Cortex of kidney (tissue), 1 donor: ENCODE measurements at places on chromosomes 3 and 15.

DNA sequence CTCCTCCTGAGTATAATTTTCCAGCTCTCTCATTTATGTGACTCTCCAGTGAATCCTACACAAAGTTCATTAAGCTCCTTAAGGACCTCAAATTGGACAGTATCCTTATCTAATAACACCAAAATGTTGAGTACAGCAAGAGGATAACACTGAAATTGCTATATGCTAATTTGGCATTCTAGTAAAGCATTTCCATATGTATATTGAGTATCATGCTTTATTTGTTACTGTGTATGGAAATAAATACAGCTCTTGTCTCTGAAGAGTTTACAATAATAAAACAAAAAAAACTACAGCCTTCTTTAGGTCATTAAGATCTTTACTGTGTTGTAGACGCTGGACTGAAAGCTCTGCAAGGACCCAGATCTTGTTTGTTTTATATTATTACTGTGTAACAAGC, 1341.3 kb downstream of the ROBO1 start:
- no peak for DNase-seq

- DNase-seq: no peak
These were observed 1.6 kb upstream of the CLDN11 start for GRCh38 chr3:170417090-170417489.

GRCh38 chr15:23565395-23566070, at the start of gene MKRN3:
Gene MKRN3, plus strand, starts transcription at chr15:23565674. Its CDS starts 109 bp downstream, at chr15:23565783.
- DNase-seq: no peak

DNA sequence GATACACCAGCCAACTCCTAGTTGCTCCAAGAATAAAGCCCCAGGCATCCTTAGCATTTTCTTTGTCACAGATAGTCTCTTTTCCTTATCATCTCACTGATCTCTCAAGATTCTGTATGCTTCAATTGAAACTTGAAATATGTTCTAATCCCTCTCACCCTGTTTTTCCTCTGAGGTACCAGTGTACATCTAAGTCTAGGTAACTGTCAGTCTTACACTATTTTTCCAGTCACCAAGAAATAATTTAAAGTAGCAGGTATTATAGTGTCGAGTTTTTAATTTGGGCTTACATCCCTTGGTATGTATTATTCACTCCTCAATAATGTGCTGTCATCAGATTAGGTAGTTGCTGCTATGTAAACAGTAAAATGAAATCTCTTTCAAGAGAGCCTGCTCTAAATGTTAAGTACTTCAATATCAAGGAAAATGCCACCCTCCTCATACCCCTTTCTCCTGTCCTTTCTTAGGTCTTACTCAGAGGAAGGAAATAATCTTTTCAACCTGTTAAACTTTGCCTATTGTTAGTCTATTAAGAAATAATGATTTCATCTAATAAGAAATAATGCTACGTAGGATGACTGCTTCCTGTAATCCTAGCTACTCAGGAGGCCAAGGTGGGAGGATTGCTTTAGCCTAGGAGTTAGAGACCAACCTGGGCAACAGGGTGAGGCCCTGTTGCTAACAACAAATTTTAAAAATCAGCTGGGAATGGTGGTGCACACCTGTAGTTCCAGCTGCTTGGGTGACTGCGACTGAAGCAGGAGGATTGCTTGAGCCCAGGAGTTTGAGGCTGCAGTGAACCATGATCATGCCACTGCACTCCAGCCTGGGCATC, 39.8 kb downstream of the TSC22D2 start:
- no peak for DNase-seq

DNA sequence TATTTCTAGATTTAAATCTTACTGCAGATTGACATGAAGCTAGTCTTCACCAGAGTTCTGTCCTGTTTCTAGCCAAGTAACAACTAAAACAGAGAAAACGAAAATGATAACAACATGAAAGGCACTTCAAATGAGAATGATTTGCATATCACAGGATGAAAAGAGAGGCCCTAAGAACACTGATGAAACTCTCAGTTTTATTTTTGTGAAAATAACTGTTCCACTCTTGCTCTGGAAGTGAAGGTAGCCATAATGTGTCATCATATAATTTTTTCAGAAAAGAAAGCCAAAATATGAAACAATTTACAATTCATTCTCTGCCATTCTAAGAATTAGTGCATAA, 274.4 kb downstream of the ADAMTSL3 start:
- DNase-seq: no peak

DNA sequence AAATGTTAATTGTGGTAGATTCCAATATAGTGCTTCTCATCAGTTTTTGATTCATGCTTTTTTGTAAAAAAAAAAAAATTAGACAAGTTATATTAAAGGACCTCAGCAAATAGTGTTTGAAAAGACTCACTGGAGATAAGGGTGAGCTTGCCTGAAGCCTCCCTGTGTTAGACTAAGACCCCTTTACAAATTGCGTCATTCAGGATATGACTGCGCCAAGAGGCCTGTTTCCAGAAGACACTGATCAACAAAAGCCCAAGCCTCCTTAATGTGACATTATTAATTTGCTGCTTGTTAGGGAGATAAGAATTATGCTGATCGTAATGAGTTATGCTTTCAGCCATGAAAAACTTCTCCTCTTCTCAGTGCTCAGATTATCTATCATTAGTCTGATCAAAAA, 13.0 kb upstream of the DNAJC13 start:
- no peak for DNase-seq

- no peak for DNase-seq
These were observed 72.1 kb upstream of the ROPN1 start for GRCh38 chr3:124064050-124064449.

- no peak for DNase-seq
These were observed 72.8 kb downstream of the GALK2 start for GRCh38 chr15:49242820-49243219.

DNA sequence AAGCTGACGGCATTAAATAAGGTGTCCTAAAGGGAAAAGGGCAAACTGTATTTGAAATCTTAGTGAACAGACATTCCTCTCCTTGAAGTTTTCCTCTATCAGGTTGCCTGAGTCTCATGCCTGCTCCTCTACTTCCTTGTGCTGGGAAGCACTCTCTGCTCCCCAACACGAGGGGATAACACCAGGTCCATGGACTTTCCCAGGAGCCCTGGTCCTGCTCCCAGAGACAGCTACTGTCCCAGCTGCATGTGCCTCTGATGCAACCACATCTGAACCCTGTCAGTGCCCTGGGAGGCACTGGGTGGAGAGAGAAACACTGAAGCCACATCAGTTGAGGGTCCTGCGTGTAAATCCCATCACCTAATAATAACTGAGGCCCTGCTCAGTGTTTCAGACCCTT, 7.4 kb downstream of the TLR9 start:
- DNase-seq: no peak

- DNase-seq: no peak
These were observed 118.9 kb upstream of the IGSF10 start for GRCh38 chr3:151579571-151580270.

DNA sequence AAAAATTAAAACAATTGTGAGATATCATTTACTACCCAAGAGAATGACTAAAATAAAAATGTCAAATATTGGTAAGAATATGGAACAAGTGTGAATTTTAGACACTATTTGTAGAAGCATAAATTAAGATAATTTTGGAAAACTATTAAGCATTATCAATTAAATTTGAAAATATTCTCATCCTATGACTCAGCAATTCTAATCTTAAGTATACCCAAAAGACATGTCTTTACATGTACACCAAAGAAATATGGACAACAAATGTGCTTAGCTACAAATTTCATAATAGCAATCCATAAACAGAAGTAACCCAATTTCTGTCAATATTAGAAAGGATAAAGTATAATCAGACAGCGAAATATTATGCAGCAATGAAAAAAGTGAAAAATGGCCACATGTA, 1032.2 kb upstream of the SEMA6D start:
- no peak for DNase-seq

DNA sequence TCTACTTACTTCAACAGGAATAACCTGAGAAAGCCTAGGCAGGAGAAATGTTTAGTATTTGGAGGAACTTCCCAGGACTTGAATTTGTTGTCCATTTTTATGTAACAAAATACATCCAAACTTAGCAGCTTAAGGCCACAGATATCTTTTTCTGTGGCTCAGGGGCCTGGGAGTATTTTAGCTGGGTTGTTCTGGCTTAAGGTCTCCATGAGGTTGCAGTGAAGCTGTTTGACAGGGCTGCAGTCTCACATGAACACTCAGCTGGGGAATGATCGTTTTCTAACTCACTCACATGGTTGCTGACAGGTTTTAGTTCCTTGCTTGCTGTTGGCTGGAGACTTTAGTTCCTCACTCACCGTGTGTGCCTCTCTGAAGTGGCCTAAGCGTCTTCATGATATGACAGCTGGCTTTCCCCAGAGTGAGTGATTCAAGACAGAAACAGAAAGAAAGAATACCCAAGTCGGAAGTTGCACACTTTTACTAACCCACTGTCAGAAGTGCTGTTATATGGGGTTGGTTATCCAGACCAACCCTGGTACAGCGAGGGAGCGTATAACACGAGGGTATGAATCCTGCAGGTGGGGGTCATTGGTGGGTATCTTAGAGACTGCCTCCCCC, 229.7 kb upstream of the TBL1XR1 start:
- DNase-seq: no peak

GRCh38 chr3:128107834-128108233, 15.8 kb downstream of the RUVBL1 start:
- DNase-seq: no peak

GRCh38 chr15:43776101-43776717, 557 bp downstream of the ELL3 start:
- no peak for DNase-seq

DNA sequence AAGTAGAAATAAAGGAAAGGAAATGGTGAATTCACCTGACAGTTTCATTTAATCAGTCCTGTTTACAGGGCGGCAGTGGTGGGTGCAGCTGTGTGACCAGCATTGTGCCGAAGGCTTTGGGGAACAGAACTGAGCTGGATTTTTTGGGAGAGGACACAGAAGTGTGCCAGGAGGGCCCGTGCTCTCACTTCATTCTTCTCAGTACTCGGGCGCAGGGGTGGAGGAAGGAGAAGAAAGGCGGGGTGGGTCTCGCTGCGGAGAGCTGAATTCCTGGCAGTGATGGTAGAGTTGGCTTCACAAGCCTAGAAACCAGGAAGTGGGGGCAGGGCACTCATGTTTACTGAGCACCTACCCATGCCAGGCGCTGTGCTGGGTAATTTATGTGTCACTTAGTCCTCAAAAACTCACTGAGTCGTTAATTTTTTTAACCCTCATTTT, 64.6 kb downstream of the CRTC3 start:
- no peak for DNase-seq

DNA sequence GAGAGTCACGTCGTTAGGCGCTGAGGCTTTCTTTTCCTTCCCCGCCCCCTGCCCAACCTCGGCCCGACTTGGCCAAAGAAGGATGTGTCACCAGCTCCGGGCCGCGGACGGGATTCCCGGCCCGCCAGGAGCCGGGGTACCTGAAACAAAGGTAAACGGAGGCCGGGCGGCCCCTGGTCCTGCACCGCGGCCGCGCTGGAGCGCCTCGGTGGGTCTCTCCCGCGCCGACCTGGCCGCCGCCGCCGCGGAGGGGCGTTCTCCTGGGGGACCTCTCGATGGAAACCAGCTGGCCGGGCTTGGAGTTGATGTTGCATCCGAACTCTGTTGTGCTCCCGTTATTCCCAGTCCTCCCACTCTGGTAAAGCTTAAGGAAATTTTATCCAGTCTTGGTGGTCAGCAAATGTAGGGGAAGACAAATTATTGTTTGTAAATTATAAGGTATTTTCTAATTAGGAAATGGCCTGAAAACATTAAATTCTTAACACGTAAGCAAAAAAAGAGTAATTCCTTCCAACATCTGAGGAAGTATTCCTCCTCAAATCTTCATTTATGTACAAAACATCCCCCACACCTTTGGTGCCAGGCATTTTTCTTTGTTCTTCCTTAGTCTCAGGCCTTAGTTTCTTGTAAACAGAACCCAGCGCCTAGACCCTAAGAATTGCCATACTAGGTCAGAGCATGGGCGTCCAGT, 888 bp downstream of the PPP2R3A start:
- no peak for DNase-seq

GRCh38 chr3:54647721-54648120, 280.1 kb downstream of the LRTM1 start:
- no peak for DNase-seq
